T-helper 2 cell treated with Interferon-gamma antibody and Interleukin-4, amounts not matched to agents 5 μg/mL and 100 μg/mL, for 36 hours (primary cell): ENCODE measurements at places on chromosomes 4 and X.

DNA sequence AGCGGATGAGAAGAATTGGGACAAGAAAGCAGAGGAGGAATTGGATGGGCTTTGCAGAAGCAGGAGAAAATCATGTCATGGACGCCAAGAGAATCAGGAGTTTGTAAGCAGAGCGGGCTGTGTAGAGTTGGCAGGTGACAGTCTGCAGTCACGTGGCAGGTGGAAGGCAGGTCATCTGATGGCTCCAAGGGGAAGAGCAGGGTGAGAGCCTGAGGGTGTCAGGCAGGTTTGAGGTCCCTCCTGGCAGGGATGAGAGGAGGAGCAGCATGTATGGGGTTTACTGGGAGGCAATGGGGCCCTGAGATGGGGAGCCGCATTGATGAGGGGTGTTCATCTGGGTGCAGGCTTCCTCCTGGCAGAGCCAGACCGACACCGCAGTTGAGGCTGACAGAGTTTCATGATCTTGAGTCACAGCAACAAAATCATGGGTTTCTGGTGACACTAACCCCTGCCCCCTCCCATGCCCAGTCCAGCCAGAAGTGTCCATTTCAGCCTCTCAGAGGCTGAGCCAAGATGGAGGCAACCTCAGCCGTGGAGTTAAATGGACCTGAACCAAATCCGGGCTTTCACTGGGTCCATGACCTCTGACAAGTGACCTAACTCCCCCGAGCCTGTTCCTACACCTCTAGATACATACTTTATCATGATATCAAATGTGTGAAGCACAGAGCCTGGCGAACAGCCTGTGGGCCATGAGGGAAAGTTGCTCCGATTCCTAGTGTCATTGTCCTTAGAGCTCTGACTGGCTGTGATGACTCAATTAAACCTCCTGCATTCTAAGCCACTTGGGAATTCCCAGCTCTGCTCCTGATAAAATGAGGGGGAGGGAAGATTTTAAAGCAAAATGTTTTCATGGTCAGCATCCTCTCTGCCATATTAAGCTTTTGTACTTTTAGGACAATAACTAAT lies 36.1 kb downstream of the EVC start:
- H3K27ac ChIP-seq = no peak overlapping the region
- no peaks in the 10 kb centered on the region for H3K27me3 ChIP-seq
- H3K4me3 ChIP-seq = no peak overlapping the region
- DNase-seq = no peak
- H3K36me3 ChIP-seq = no peaks in the 10 kb centered on the region

GRCh38 chr4:124386163-124386562 lies 326.4 kb downstream of the ANKRD50 start:
- no peaks in the 10 kb centered on the region for H3K36me3 ChIP-seq
- H3K4me3 ChIP-seq = no peak overlapping the region
- no peaks in the 10 kb centered on the region for H3K4me1 ChIP-seq
- H3K27ac ChIP-seq = no peak overlapping the region
- no peak for DNase-seq
- H3K27me3 ChIP-seq = no peaks in the 10 kb centered on the region

DNA sequence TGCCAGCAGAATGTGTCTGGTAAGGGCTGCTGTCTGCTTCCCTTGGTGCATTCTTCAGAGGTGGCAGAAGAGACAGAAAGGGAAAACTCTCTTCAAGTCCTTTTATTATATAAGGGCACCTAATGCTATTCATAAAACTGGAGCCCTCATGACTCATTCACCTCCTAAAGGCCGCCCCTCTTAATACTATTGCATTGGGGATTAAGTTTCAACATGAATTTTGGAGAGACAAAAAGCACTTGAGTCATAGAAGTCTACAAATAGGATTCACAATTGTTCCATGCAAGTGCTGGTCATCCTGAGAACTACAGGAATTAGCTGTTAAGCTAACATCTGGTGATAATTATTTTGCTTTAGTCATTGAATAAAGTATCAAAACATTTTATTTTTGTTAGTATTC lies 349.5 kb downstream of the HS3ST1 start:
- no peak for DNase-seq
- no peak overlapping the region for H3K27ac ChIP-seq
- H3K27me3 ChIP-seq = no peaks in the 10 kb centered on the region
- H3K4me3 ChIP-seq = no peak overlapping the region
- no peaks in the 10 kb centered on the region for H3K4me1 ChIP-seq

DNA sequence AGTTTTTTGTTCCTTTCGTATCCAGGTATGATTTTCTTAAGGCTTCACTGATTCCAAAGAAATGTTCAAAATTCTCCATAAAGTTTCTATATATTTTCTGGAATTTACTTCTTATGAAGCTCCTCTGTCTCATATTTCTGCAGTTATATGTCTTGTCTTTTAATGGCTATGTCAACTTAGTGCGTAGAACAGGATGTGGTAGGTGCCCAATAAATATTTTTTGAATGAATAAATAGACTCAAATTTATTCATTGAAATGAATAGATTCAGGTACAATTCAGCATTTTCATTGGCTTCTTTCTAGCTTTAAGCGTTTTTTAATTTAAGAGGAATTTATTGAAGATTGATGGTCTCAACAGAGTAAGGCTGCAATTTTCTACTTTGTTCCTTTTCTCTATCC lies 231.9 kb upstream of the BOD1L1 start:
- DNase-seq = no peak
- H3K27me3 ChIP-seq = no peaks in the 10 kb centered on the region
- H3K4me1 ChIP-seq = no peaks in the 10 kb centered on the region
- no peak overlapping the region for H3K4me3 ChIP-seq

DNA sequence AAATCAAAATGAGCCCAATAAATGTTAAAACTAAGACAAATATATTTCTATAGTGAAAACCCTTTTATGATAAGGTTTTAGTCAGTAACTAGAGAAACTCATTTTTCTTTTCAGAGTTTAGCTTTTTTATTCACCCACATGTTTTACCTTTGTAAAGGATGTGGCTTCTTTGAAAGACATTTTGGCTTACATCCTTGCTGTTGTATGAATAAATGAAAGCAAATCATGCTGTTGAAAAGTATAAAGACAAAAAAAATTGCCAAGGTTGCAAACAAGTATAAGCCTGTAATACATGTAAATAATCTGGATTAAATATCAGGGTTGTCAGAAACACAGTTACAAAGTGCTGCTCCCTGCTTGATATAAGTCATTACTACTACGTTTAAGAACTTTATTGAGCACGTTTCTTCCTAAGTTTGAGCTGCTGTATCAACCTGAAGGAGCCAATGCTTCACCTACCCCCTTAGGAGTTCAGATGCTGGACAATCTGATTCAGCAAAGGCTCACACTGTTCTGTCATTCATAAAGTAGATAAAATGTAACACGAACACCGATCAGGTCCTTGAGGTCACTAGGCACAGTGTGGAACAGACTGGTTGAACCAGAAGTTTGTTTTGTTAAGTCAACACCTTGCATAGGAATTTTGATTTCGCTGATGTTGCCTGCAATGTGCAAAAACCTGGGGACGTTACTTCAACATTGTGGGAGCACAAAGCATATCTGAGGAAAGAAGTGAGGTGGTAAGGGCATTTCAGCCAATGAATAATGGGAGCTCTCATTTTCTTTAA lies 321.2 kb upstream of the BMP3 start:
- no peaks in the 10 kb centered on the region for H3K4me1 ChIP-seq
- no peaks in the 10 kb centered on the region for H3K27me3 ChIP-seq
- H3K36me3 ChIP-seq = no peaks in the 10 kb centered on the region
- no peak for DNase-seq
- H3K27ac ChIP-seq = no peak overlapping the region
- no peak overlapping the region for H3K4me3 ChIP-seq

GRCh38 chrX:53260836-53261235 lies 20.5 kb downstream of the IQSEC2 start:
- peaks cover 25% of the 10 kb centered on the region for H3K4me1 ChIP-seq
- DNase-seq = no peak
- no peak overlapping the region for H3K27ac ChIP-seq
- H3K36me3 ChIP-seq = no peaks in the 10 kb centered on the region
- no peak overlapping the region for H3K4me3 ChIP-seq

- H3K36me3 ChIP-seq = no peaks in the 10 kb centered on the region
- peak overlapping the region; percentile 45 for H3K4me3 ChIP-seq
- peaks cover 24% of the 10 kb centered on the region for H3K4me1 ChIP-seq
- H3K27ac ChIP-seq = no peak overlapping the region
- peak; percentile 12 for DNase-seq
- H3K27me3 ChIP-seq = peaks cover 3% of the 10 kb centered on the region
Measured at GRCh38 chrX:39820938-39821708, 276.6 kb downstream of the BCOR start.

DNA sequence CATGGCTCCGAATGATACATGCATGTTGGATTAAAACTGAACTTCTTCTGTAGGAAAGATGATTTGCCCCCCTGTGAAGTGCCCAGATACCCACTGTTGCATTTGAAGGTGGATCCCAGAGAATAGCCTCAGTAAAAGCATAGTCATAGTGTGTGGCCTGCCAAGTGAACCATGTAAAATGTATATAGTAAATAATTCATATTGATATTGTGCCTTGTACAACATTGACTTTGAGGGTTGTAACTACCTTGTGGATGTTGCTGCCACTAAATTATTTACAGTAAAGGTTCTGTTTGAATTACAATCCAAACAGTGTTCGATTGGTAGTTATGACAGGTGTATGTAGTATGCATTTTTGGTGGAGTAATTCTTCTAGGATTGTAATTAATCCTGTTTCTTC lies 19.2 kb downstream of the TMEM131L start:
- DNase-seq = no peak
- no peak overlapping the region for H3K27ac ChIP-seq
- peaks cover 61% of the 10 kb centered on the region for H3K4me1 ChIP-seq
- no peaks in the 10 kb centered on the region for H3K27me3 ChIP-seq
- H3K36me3 ChIP-seq = peaks cover 25% of the 10 kb centered on the region

- H3K4me1 ChIP-seq = peaks cover 12% of the 10 kb centered on the region
- H3K27me3 ChIP-seq = peaks cover 4% of the 10 kb centered on the region
- DNase-seq = no peak
- H3K4me3 ChIP-seq = no peak overlapping the region
- H3K27ac ChIP-seq = no peak overlapping the region
Measured at GRCh38 chr4:183635741-183636140, 23.2 kb downstream of the RWDD4 start.

DNA sequence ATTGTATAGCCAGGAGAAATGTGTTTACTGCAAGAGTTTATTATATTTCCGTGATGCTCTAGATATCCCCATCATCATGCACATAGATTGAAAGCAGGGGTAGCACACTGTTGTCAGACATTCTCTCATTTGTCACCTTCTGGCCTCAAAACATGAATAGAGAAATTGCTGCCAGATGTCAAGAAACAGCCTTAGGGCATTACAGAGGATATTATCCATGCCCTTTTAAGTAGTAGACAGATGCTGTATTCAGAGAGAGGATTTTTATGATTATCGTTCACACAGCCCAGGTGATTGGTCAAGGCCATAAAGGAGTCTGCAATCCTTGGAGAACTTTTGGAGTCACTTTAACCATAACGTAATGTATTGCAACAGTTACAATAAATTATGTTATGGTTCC lies 1961.5 kb upstream of the TENM3 start:
- no peak for DNase-seq
- H3K4me1 ChIP-seq = no peaks in the 10 kb centered on the region
- H3K4me3 ChIP-seq = no peak overlapping the region

GRCh38 chr4:114087596-114088230 lies 108.3 kb upstream of the ARSJ start:
- H3K4me1 ChIP-seq = no peaks in the 10 kb centered on the region
- H3K27ac ChIP-seq = no peak overlapping the region
- peaks cover 9% of the 10 kb centered on the region for H3K27me3 ChIP-seq
- no peaks in the 10 kb centered on the region for H3K36me3 ChIP-seq
- H3K4me3 ChIP-seq = no peak overlapping the region

DNA sequence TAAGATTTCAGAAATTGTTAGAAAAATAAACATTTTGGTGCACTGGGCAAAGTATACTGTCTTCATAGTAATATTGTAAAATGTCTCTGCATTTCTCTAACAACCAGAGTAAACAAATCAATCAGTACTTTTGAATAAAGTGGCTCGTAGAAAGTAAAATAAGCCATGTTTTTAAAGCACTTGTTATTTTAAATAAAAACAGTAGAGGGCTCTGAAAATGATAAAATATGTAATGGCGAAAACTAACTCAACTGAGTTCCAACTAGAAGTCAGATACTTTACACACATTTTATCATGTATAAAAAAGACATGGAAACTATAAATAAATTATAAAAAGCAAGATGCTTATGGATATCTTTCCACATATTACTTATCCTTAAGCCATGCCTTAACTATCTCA lies 1134.4 kb downstream of the PDHA2 start:
- no peak overlapping the region for H3K4me3 ChIP-seq
- no peaks in the 10 kb centered on the region for H3K36me3 ChIP-seq
- no peaks in the 10 kb centered on the region for H3K4me1 ChIP-seq
- H3K27me3 ChIP-seq = no peaks in the 10 kb centered on the region
